ENCODE measurements at places on chromosomes 1 and 21. TPM values are rescaled to one million over a fixed set of nuclear protein-coding genes. Genes with fewer than 3 reads are reported as not detected.

Gene ZSWIM5
- polyA plus RNA-seq: 0.02 TPM

Gene NBL1
- 108 TPM for polyA plus RNA-seq

Gene KISS1
- polyA plus RNA-seq: not detected

Gene PRELP
- 0.03 TPM for polyA plus RNA-seq

Gene SLC6A9
- 12.9 TPM for polyA plus RNA-seq

Gene CCDC27
- not detected for polyA plus RNA-seq
